Right cardiac atrium (tissue), 5 donors: ENCODE measurements at places on chromosomes 7 and 10.

DNA sequence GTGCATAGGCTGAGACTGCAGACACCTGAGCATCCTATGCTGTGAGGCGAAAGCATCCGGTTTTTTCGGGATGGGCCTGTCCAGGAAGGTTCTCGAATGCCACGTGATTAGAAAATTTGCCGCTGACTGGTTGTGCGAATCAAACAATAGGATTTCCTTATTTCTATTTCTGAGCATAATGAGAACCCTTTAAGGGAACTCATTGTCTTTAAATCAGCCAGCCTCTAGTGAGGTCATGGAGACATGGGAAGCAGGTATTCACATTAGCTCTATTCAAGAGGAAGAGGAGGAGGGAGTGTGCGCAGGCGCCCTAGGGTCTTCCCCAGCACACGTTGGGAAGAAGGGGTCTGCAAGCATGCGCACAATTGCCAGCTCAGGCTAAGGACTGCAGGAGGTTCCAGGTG, 5.6 kb downstream of the GIMAP1 start:
- DNase-seq, result no peak

- DNase-seq, result no peak
Observed at GRCh38 chr7:92973293-92973731, 136.9 kb upstream of the CDK6 start.

GRCh38 chr7:79692015-79692414, 238.5 kb upstream of the MAGI2 start:
- no peak for DNase-seq

DNA sequence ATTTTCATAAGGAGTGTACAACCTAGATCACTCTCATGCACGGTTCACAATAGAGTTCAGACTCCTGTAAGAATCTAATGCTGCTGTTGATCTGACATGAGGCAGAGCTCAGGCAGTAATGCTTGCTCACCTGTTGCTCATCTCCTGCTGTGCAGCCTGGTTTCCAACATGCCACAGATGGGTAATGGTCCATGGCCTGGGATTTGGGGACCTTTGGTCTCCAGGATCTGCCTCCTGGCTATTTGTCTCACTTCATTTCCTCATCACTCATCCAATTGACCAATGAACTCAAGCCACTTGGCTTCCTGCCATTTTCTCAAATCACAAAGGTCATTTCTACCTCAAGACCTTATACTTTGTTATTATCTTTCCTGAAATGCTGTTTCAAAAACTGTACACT, 786.1 kb downstream of the ANKRD7 start:
- DNase-seq, result no peak

- DNase-seq, result no peak
Observed at GRCh38 chr10:79602953-79603352, 7.8 kb upstream of the SFTPA1 start.
